ENCODE measurements at places on chromosomes 6 and 20. TPM values are rescaled to one million over a fixed set of nuclear protein-coding genes. Genes with fewer than 3 reads are reported as not detected.

DNA sequence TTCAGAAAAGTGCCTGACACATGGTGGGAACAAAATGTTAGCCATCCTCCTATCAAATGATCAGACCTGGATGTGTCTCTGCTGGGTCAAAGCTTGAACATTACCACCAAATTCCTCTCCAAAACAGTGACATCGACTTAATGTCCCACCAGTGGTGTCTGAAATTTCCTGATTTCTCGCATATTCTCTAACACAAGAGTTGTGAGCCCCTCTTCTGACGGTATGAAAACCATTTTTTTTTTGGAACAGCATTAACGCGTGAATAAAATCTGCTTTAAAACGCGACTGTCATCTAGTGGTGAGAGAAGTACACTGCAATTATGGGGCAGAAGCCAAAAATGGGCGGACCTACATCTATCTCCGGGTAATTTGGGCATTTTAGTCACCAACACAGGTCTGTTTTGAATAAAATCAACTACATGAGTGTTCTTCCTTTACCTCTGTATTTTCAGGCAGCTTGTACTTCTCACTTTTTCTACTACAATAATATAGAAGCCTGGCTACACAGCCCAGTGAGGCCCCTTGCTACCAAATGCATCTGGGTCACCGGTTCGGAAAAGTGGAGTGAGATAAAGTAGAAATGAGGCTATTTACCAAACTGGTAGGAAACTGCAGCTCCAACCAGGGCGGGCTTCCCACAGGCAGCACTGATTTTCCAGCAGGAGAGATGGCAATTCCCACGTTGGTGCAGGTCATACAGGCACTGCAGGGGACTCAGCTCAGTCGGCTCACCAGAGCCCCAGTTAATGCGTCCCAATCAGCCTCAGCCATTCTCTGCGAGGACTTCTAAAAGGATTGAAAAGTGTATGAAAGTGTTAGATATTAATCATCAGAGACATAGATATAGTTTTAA lies 27.4 kb downstream of the MGME1 start:
- H3K4me1 ChIP-seq: peaks cover 40% of the 10 kb centered on the region
- H3K4me3 ChIP-seq: no peak overlapping the region
- peaks cover 2% of the 10 kb centered on the region for H3K27me3 ChIP-seq
- peak overlapping the region; percentile 57 for H3K27ac ChIP-seq
- DNase-seq: peak; percentile 63
- peaks cover 8% of the 10 kb centered on the region for H3K36me3 ChIP-seq

- H3K36me3 ChIP-seq: no peaks in the 10 kb centered on the region
- peaks cover 4% of the 10 kb centered on the region for H3K27me3 ChIP-seq
- no peak overlapping the region for H3K27ac ChIP-seq
- no peaks in the 10 kb centered on the region for H3K4me1 ChIP-seq
- H3K4me3 ChIP-seq: no peak overlapping the region
These were observed 202.6 kb downstream of the CD109 start for GRCh38 chr6:73898599-73898998.

Gene PRL
- total RNA-seq: not detected

DNA sequence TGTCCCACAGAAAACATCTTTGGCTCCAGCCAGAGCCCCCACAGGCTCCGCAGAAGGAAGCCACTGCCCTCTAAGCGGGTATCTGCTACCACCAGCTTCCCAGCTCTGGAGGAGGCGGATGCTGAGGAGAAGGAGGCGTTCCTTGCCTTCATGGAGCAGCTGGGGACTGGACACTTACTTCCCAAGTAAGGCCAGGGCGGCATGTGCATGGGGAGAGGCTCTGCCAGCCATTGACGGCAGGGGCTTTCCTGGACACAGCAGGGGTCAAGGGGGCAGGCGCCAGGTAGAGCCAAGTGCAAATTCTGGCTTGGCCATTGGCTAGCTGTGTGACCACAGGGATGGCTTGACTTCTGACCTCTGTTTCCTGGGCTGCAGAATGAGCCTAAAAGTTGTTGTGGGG lies 17.8 kb downstream of the RAB44 start:
- no peaks in the 10 kb centered on the region for H3K36me3 ChIP-seq
- no peaks in the 10 kb centered on the region for H3K4me1 ChIP-seq
- H3K27me3 ChIP-seq: peaks cover 6% of the 10 kb centered on the region
- no peak for DNase-seq
- H3K4me3 ChIP-seq: no peak overlapping the region

DNA sequence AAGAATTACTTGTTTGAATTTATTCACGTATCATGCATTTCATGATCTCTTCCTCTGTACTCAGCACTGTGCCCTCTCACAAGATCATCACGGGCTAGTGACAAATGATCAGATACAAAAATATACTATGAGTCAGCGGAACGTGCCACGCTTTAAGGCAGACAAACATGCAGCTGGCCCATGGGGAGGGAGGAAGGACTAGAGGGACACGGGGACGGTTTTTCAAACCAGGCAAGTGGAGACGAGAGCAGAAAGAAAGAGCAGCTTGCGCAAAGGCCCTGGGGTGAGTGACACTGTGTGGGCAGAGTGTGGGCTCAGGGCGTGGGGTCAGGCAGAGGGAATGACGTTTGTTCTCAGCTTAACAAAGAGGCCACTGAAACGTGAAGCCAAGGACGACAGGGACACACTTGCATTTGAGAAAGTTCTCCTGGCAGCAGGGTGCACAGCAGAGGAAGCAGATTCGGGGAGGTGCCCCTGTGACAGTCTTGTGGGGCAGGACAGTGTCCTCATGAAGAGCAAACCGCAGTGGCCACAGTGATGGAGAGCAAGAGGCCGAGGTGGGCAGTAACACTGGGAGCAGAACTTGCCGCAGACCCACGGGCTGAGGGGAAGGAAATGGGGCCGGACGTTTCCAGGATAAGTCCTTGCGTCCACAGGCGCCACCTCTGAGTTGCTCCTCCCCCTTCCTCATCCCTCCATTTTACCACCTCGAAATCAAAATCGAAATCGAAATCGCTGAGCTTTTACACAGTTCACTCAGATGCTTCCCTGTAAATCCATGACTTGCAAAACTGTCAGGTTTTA lies 6.9 kb upstream of the RPS6KA2 start:
- no peak for DNase-seq
- no peaks in the 10 kb centered on the region for H3K36me3 ChIP-seq
- peaks cover 21% of the 10 kb centered on the region for H3K27me3 ChIP-seq
- H3K4me1 ChIP-seq: no peaks in the 10 kb centered on the region
